CD8-positive, alpha-beta memory T cell (primary cell): ENCODE measurements at places on chromosomes 5 and 9.

- H3K36me3 ChIP-seq = no peaks in the 10 kb centered on the region
- no peaks in the 10 kb centered on the region for H3K4me1 ChIP-seq
- no peak overlapping the region for H3K4me3 ChIP-seq
- peaks cover 3% of the 10 kb centered on the region for H3K27me3 ChIP-seq
- H3K27ac ChIP-seq = no peak overlapping the region
Observed at GRCh38 chr5:73764586-73764985, 138.6 kb downstream of the ARHGEF28 start.

- H3K27me3 ChIP-seq = no peaks in the 10 kb centered on the region
- no peaks in the 10 kb centered on the region for H3K36me3 ChIP-seq
- no peak overlapping the region for H3K27ac ChIP-seq
- H3K4me3 ChIP-seq = no peak overlapping the region
- no peak for DNase-seq
Observed at GRCh38 chr5:75951716-75952115, 131.5 kb upstream of the SV2C start.

DNA sequence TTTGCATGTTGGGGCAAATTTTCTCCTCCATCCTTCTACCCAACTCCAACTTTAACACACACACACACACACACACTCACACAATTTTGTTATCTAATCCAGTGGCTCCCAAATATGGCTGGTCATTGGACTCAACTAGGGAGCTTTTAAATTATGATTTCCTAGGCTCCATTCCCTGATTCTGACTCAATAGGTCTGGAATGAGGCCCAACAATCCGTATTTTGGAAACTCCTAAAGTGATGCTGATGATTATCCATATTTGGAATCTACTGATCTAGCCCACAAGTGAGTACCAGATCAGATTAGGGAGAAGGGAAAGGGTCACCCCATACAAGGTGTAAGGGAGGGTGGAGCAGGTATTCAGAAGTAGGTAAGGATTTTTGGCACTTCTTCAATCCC, 309.7 kb downstream of the TLE1 start:
- H3K27ac ChIP-seq = no peak overlapping the region
- no peak overlapping the region for H3K4me3 ChIP-seq
- H3K36me3 ChIP-seq = no peaks in the 10 kb centered on the region
- no peak for DNase-seq
- no peaks in the 10 kb centered on the region for H3K4me1 ChIP-seq

DNA sequence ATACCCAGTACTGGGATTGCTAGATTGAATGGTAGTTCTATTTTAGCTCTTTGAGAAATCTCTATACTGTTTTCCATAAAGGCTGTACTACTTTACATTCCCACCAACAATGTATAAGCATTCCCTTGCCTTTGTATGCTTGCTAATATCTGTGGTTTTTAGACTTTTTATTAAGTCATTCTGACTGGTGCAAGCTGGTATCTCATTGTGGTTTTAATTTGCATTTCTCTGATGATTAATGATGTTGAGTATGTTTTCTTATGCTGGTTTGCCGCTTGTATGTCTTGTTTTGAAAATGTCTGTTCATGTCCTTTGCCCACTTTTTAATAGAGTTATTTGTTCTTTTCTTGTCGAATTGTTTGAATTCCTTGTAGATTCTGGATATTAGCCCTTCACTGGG, 512.7 kb upstream of the PAPPA start:
- H3K4me1 ChIP-seq = no peaks in the 10 kb centered on the region
- DNase-seq = no peak
- no peak overlapping the region for H3K27ac ChIP-seq
- no peak overlapping the region for H3K4me3 ChIP-seq
- no peaks in the 10 kb centered on the region for H3K36me3 ChIP-seq
- H3K27me3 ChIP-seq = no peaks in the 10 kb centered on the region

DNA sequence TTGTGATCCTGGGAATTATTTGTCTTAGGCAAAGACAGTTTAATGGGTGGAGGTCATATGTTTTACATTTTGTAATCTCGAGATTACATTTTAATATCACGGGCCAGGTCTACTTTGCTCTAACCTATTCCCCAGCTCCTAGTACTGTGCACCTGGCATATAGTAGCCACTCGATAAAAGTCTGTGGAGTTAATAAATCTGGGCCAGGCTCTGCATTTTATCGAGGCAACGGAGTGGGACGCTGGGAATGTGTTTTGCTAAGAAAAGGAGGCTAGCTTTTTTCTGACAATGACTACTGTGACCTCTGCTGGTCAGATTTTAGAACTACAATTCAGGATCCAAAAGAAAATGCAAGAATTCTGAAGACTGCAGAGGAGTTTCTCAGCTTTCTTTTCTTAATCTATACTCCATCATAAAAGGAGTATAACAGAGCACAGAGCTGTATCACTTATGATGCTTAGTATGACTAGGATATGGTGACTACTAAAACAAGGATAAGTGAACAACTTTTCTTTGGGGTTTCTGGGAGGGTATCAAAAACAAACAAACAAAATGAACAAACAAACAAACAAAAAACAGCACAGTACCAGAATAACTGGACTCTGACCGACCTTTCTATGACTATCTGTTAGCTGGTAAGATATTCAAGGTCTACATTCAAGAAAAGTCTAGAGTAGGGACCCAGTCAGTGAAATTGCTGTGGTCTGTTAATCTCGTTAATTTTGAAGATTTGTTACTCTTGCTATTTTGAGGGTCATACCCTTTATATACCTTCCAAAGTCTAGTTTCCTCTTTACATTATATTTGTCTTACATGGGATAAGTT, 46.1 kb upstream of the CER1 start:
- no peaks in the 10 kb centered on the region for H3K4me1 ChIP-seq
- H3K27ac ChIP-seq = no peak overlapping the region
- H3K27me3 ChIP-seq = no peaks in the 10 kb centered on the region
- no peak overlapping the region for H3K4me3 ChIP-seq

DNA sequence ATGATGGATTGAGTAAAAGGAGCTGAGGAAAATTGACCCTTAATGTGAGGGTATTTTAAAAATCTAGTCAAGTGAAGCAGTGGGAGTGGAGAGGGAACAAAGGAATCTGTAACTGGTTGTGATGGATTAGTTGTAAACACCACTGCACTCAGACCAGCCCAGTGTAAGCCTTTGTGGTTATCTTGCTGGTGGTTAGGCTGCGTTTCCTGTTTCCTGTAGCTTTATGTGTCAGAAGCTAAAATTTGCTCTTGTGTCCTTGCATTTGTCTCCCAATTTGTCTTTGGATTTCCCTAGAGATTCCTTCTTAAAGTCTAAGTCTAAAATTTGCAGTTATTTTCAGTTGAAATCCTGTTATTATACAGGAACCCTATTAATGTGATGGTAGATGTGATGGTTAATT, 6.3 kb downstream of the IFNA21 start:
- peak; percentile 54 for DNase-seq
- peaks cover 19% of the 10 kb centered on the region for H3K4me1 ChIP-seq
- no peaks in the 10 kb centered on the region for H3K36me3 ChIP-seq
- no peaks in the 10 kb centered on the region for H3K27me3 ChIP-seq

- no peak overlapping the region for H3K4me3 ChIP-seq
- H3K4me1 ChIP-seq = no peaks in the 10 kb centered on the region
- H3K27ac ChIP-seq = no peak overlapping the region
Observed at GRCh38 chr9:134356496-134357470, 30.5 kb downstream of the RXRA start.

GRCh38 chr9:14923701-14924100, 13.5 kb upstream of the FREM1 start:
- no peaks in the 10 kb centered on the region for H3K4me1 ChIP-seq
- H3K36me3 ChIP-seq = no peaks in the 10 kb centered on the region
- H3K4me3 ChIP-seq = no peak overlapping the region
- no peak overlapping the region for H3K27ac ChIP-seq

GRCh38 chr9:105345626-105346025, 101.2 kb downstream of the SLC44A1 start:
- H3K4me3 ChIP-seq = no peak overlapping the region
- no peak for DNase-seq
- H3K27ac ChIP-seq = no peak overlapping the region
- H3K36me3 ChIP-seq = no peaks in the 10 kb centered on the region
- H3K4me1 ChIP-seq = no peaks in the 10 kb centered on the region
- no peaks in the 10 kb centered on the region for H3K27me3 ChIP-seq

DNA sequence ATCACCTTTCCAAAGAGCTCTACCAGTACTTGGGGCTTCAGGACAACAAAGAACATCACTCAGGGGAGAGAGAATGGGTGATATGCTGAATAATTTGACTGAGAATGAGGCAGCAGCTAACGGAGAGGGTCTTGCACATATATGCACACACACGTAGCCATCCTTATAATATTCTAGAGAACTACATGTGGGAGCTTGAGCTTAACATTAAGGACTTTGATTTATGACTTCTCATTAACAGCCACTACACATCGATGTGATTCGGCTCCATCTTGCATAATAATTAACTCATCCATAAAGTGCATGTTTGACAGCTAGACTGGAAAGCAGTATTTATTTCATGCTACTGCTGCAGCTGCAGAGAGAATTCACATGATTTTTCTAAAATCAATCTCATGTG, 163.4 kb downstream of the RAB3C start:
- H3K4me3 ChIP-seq = no peak overlapping the region
- DNase-seq = no peak
- H3K4me1 ChIP-seq = no peaks in the 10 kb centered on the region

GRCh38 chr9:93127395-93127911, 6.6 kb downstream of the NINJ1 start:
- DNase-seq = peak; percentile 33
- H3K27ac ChIP-seq = no peak overlapping the region
- H3K27me3 ChIP-seq = no peaks in the 10 kb centered on the region
- H3K36me3 ChIP-seq = no peaks in the 10 kb centered on the region
- no peak overlapping the region for H3K4me3 ChIP-seq
- peaks cover 66% of the 10 kb centered on the region for H3K4me1 ChIP-seq

DNA sequence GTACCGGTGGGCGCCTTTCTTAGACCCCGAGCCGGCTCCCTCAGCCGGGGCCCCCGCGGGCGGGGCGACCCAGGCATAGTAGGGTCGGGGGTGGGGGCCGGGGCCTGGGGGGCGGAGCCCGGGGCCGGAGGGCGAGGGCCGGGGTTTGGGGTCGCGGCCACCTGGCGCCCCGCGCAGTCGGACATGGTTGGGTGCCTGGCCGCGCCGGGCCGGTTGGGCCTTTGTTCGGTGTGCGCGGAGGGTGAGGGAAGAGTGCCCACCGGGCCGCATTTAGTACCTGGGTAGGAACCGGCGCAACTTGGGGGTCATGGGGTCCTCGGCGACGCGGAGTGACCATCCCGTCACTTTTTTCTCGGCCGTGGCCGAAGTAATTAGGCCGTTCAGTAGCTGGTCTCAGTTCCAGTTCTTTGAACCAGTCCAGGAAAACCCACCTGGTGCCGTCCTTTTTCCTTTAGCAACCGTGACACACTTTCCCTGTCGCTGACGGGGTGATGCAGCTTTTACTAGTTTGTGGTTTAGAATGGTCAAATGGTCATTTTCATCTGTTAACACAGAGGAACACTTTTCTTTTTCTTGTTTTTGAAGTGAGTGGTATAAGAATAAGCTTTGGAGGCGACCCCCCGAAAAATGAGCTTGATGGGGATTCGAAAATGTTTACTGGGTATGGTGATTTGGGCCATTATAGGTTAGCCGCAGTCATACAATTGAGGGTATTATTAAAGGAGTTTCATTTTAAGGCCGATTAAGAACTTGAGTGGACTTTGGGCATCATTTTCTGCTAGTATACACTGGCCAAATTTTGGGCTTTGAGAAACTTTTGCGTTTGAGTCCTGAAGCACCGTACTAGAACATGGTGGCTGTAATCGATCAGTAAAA, 589 bp downstream of the CKS2 start:
- H3K36me3 ChIP-seq = no peaks in the 10 kb centered on the region
- peak overlapping the region; percentile 99 for H3K27ac ChIP-seq
- DNase-seq = no peak
- H3K4me3 ChIP-seq = peak overlapping the region; percentile 68
- peaks cover 30% of the 10 kb centered on the region for H3K4me1 ChIP-seq

DNA sequence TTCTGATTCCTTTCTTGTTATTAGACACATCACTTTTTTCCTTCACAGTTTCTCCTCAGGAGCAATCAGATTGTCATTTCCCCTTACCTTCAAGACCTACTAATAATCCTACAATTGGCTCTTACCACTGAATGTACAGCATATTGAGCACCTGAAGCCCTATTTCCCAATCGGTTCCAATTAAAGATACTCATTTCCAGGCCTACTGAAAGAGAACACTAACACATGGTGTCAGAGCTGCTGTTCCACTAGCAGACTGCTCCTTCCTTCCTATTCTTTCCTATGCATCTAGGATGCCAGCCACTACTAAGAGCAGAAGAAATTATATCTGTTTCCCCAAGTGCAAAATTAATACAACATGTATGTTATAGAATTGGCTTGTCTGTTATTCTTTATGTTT, 34.6 kb downstream of the SKIC3 start:
- H3K27ac ChIP-seq = no peak overlapping the region
- H3K4me1 ChIP-seq = no peaks in the 10 kb centered on the region
- no peak for DNase-seq
- H3K36me3 ChIP-seq = peaks cover 10% of the 10 kb centered on the region
- H3K4me3 ChIP-seq = no peak overlapping the region

- H3K27ac ChIP-seq = no peak overlapping the region
- H3K27me3 ChIP-seq = no peaks in the 10 kb centered on the region
- H3K36me3 ChIP-seq = no peaks in the 10 kb centered on the region
- no peak overlapping the region for H3K4me3 ChIP-seq
Observed at GRCh38 chr5:39560726-39561125, 135.9 kb upstream of the DAB2 start.

GRCh38 chr5:135182675-135183074, 148.6 kb upstream of the PITX1 start:
- H3K27me3 ChIP-seq = no peaks in the 10 kb centered on the region
- H3K4me1 ChIP-seq = no peaks in the 10 kb centered on the region
- H3K36me3 ChIP-seq = no peaks in the 10 kb centered on the region
- no peak overlapping the region for H3K4me3 ChIP-seq
- H3K27ac ChIP-seq = no peak overlapping the region

GRCh38 chr5:132065351-132065937, 5.0 kb downstream of the IL3 start:
- H3K36me3 ChIP-seq = no peaks in the 10 kb centered on the region
- H3K4me1 ChIP-seq = peaks cover 7% of the 10 kb centered on the region
- H3K27me3 ChIP-seq = no peaks in the 10 kb centered on the region

GRCh38 chr5:42570966-42571960, 148.0 kb downstream of the GHR start:
- H3K4me3 ChIP-seq = no peak overlapping the region
- no peaks in the 10 kb centered on the region for H3K4me1 ChIP-seq
- no peaks in the 10 kb centered on the region for H3K36me3 ChIP-seq
- no peak for DNase-seq
- H3K27me3 ChIP-seq = no peaks in the 10 kb centered on the region
